ENCODE measurements at places on chromosomes 7 and 10. TPM values are rescaled to one million over a fixed set of nuclear protein-coding genes. Genes with fewer than 3 reads are reported as not detected.

FFAR4 gene
- 0.04 TPM for polyA plus RNA-seq

VAX1 gene
- not detected for polyA plus RNA-seq

TMEM236 gene
- 0.51 TPM for polyA plus RNA-seq

NKX2-3 gene
- not detected for polyA plus RNA-seq

ANKRD61 gene
- polyA plus RNA-seq = 0.81 TPM

PRR15 gene
- 30.2 TPM for polyA plus RNA-seq

AKR1D1 gene
- 8.1 TPM for polyA plus RNA-seq

SOSTDC1 gene
- polyA plus RNA-seq = 30.9 TPM

MRC1 gene
- 0.30 TPM for polyA plus RNA-seq

CELF2 gene
- polyA plus RNA-seq = 25.9 TPM

ARHGEF35 gene
- polyA plus RNA-seq = 19.3 TPM

CFAP58 gene
- not detected for polyA plus RNA-seq

SHLD2 gene
- 21.5 TPM for polyA plus RNA-seq

FEZF1 gene
- 0.19 TPM for polyA plus RNA-seq

OR2A12 gene
- polyA plus RNA-seq = 0.11 TPM

All from hepatocyte (in vitro differentiated cells).